M059J (cell line): ENCODE measurements at places on chromosomes 12 and 14.

- no peak for DNase-seq
These were observed 81.2 kb upstream of the ATP2B1 start for GRCh38 chr12:89789862-89790261.

- no peak for DNase-seq
These were observed 21.7 kb downstream of the NEUROD4 start for GRCh38 chr12:55041345-55042055.

DNA sequence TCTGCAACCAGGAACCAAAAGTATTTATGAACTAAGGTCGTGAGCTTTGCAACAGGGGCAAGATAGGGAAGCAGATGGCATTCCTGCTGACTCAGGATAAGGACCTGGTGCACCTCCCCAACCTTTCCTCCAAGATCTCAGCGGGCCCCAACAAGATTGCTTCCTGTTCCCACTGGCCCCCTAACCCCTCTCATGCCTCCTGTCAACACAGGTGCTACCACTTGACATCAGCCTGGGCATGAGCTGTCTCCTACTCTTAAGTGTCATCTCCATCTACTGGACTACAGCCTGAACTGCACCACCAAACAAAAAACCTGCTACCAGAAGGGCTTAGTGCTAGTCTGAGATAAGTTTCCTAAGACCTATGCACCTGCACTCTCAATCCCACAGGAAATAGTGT, 32.7 kb downstream of the MED6 start:
- DNase-seq: peak; percentile 20

GRCh38 chr14:54396183-54396492, 669 bp upstream of the CDKN3 start:
- no peak for DNase-seq

GRCh38 chr14:103749860-103750259, 34.2 kb downstream of the ZFYVE21 start:
- DNase-seq: no peak

DNA sequence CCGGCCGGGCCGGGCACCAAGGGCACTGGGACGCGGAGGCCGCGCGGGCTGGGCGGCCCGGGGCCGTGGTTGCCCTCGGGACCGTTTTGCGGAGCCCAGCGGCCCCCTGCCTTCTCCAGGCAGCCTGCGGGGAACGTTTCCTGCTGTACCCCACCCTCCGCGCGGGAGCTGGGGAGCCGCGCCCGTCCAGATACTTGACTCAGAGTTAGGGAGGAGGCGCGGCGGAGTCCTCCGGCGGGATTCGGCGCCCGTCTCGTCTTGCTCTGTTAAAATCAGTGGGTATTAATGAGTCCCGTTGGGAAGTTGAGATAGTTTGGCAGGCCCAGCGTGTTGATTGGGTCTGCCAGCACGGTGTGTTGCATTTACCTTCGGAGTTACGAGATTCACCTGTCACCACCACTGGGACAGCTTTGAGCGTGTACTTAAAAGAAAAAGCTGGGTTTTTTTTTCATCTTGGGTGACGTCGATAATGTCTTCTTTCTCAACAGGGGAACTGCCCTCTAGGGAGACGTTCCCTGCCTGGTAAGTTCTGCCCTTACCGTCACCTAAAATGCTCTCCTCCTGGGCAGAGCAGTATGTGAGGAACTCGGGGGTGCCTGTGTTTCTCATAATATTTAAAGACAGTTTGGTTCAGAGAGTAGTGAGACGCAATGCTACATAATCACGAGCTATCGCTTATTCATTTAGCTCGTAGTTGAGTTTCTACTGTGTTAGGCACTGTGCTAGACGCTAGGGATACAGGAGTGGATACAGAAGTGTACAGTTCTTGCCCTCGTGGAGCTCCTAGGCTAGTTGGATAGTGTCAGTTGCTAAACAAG, 596 bp downstream of the DLST start:
- DNase-seq: peak; percentile 48
